Renal pelvis (tissue), 12 donors: ENCODE measurements at places on chromosomes 1 and 21.

DNA sequence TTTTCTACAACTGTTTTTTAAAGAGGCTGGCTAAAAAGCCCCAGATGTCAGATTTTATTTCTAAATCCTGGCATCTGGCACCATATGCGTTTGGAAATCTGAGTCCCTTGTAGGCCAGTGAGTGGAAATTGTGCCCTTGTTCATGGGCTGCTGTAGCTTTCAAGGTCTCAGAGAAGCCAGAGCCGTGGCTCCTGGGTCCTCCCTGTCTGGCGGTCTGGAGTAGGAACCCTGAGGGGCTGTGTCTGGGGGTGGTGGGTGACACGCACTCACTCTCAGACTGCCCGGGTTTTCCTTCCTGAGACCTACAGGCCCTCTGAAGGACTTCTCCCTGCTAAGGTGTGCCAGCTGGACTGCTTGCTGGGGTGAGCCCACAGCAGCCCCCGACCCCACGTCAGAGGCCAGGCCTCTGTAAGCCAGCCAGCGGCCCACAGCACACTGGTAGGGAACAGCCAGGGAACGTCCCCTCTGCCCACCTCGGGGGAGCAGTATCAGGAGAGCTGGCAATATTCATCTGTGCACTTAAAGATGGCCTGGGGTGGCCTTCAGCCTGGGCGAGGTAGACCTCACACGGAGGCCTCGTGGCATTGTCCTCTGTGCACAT lies 151.5 kb downstream of the PEX14 start:
- no peak for DNase-seq

- DNase-seq, result peak; percentile 45
These were observed 1.1 kb downstream of the AKT3 start for GRCh38 chr1:243848858-243849420.

- no peak for DNase-seq
These were observed 279.6 kb downstream of the NFIA start for GRCh38 chr1:61361931-61362330.

- peak; percentile 68 for DNase-seq
These were observed 7.8 kb downstream of the NUAK2 start for GRCh38 chr1:205313563-205314308.

- DNase-seq, result no peak
These were observed 2.0 kb downstream of the KANK4 start for GRCh38 chr1:62317021-62317768.

DNA sequence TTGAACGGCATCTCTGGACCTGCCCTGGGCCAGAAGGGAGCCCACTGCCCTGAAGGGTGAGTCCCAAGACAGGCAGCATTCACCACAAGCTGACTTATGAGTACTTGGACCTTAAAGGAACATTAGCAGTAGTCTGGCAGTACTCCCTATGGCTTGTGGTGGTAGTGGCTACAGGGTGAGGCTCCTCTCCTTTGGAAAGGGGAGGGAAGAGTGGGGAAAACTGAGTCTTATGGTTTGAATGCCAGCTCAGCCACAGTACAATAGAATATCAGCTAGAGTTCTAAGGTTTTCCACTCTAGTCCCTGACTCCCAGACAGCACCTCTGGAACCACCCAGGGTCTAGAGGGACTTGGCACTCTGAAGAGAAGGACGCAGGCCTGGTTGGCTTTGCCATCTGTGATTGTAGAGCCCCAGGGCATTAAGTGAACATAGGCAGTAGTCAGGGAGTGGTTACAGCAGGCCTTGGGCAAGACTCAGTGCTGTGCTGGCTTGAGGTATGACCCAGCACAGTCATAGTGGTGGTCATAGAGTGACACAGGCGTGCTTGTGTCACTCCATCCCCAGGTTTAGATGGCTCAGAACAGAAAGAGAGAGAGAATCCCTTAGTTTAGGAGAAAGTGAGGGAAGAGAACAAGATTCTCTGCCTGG lies 31.0 kb downstream of the CD53 start:
- DNase-seq, result no peak

GRCh38 chr21:44874497-44875315 lies 1.2 kb upstream of the PTTG1IP start:
- peak; percentile 26 for DNase-seq

GRCh38 chr1:185719021-185719420 lies 15.2 kb upstream of the HMCN1 start:
- no peak for DNase-seq

GRCh38 chr1:229167318-229167717 lies 103.6 kb upstream of the RAB4A start:
- no peak for DNase-seq

DNA sequence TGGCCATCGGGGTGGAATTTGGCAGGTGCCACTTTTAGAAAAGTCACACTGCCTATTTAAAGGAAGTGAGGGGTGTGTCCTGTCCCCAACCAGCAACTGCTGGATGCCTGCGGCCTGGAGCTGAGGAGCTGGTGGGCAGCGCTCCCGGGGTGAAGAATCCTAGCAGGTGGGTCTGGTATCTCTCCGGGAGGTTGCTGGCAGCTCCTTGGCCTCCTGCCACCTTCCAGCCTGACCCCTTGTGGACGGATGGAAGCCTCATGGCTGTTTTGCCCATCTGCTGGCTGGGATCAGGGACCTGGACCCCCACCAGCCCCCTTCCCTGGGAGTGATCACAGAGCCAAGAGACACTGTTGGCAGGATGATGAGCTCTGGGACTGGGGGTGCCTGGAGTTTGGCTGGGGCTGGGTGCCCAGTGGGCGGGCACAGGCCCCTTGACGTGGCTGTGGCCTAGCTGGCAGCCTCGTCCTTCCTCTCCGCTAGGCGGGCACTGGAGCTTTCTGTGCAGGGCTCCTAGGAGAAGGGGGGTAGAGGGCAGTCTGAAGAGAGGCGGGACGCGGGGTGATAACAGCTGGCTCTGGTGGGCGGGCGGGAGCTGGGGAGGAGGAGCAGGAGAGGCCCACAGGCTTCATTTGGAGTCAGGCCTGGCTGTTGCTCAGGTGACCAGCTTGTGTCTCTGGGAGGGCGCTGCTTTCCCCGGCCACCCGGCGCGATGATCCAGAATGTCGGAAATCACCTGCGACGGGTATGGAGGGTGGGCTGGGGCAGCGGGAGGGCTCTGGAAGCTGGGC lies at the start of gene ACOT11:
Gene ACOT11 (plus strand): TSS at position 628 of the 788 bp plus-strand sequence. CDS start 82 bp downstream, at position 710.
- peak; percentile 86 for DNase-seq

DNA sequence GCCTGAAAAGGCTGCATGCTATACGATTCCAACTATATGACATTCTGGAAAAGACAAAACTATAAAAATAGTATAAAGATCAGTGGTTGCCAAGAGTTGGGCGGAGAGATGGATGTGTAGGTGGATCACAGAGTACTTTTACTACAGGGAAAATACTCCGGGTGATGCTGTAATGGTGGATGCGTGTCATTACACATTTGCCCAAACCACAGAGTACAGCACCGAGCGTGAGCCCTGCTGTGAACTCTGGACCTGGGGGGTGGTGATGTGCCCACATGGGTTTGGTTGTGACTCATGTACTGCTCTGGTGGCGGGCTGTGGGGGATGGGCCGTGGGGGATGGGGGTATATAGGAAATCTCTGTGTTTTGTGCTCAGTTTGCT lies 162.7 kb upstream of the COL6A1 start:
- no peak for DNase-seq

GRCh38 chr1:215146240-215146975 lies 63.9 kb downstream of the KCNK2 start:
- DNase-seq, result peak; percentile 27

GRCh38 chr1:230268371-230269170 lies 157.6 kb downstream of the PGBD5 start:
- DNase-seq, result peak; percentile 70

DNA sequence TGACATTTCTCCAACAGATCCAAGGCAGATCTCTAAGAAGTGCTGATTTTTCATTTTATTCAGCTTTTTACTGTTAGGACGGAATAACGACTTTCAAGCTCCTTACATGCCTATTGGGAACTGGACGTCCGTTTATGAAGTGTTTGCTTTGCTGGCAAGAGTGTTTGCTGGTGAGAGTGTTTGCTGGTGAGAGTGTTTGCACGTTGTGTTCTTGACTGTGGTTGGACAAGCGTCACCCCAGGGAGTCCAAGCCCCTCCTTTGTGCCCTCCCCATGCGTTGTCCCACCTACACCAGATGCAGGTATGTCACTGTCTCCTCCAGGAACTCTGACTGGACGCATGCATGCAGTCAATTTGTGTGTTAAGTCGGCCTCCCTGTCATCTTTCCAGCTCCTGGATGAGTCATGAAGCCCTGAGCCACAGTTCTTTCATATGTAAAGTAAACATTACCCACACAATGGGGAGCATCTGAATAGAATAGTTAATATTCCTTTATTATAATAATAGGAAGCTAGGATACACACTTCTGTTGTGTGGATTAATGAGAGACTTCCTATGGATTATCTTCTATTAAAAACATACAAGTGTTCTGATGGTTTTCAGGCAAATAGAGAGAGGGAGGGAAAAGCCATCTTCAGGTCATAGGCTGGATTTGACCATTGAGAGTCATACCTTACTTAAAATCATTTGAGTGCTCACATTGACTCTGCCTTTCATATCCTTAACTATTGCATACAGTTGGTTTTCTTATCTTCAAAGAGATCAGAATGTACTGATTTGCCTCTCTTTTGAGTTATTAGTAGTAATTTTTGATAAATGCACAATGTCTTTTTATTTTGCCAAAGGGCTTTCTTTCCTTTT lies 119.2 kb downstream of the GALNT2 start:
- no peak for DNase-seq

- no peak for DNase-seq
These were observed 27.2 kb downstream of the PSMG1 start for GRCh38 chr21:39156024-39156423.

DNA sequence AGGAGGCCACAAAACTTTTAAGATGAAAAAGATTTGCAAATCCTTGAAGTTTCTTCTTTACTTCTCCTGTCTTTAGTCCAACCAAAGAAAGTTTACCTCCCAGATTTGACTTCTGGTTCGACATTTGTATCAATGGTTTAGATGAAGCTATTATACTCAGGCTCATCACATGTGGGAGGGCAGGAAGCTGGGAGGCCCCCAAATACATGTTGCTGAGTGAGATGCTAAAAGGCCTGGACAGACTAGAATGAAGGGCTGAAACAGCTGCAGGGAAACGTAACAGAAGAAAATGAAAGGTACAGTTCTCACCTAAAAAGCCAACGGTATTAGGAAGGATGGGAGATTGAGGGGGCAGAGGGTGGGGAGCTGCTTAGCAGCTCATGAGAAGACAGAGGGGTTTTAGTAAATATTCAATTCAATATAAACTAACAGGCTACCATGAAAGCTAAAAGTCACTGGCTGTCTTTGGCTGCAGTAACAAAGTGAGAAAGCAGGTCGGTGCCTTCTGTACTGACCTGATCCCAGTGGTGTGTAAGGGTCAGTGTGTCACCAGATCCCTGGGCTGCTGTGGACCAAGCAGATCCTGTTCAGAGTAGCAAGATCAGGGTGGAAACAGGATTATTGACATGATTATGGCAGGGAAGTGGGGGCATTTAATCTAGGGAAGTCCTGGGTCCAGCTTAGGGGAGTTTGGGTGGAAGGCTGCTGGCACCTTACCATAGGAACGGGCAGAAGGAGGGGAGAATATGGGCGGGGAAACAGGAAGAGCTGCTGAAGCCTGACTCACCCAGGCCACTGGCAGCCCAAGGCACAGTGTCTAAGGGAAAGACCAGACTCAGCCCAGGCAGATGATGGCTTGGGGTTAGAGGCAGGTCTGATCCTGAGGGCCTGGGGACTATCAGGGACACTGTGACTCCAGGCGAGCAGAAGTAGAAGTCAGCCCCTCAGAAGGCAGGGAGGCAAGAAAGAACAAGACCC lies 60.4 kb downstream of the KCNN3 start:
- no peak for DNase-seq

DNA sequence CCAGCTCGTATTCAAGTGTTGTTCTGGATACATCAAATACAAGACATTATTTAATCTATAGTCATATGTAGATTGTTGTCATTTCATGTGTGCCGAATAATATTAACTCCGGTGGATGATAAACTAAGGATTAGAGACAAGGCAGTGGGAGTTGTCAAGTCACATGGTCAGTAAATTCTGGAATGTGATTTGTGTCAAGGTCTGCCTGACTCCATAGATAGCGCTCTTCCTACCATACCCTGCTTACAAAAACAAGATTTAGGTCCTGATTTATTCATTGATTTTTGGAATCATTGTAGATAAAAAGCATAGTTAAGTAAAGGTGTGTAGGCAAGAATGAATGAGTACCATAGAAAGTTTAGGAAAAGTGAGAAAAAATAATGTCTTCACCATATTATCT lies 2.6 kb downstream of the TNNI3K start:
- DNase-seq, result no peak

GRCh38 chr1:183933528-183934179 lies 103.9 kb downstream of the COLGALT2 start:
- no peak for DNase-seq
